ENCODE measurements at places on chromosomes 2 and 18.

- DNase-seq, result no peak
- no peaks in the 10 kb centered on the region for H3K27me3 ChIP-seq
- no peak overlapping the region for H3K4me3 ChIP-seq
- H3K27ac ChIP-seq, result no peak overlapping the region
- no peaks in the 10 kb centered on the region for H3K36me3 ChIP-seq
Measured at GRCh38 chr18:54100920-54101470, 123.5 kb downstream of the MBD2 start.

DNA sequence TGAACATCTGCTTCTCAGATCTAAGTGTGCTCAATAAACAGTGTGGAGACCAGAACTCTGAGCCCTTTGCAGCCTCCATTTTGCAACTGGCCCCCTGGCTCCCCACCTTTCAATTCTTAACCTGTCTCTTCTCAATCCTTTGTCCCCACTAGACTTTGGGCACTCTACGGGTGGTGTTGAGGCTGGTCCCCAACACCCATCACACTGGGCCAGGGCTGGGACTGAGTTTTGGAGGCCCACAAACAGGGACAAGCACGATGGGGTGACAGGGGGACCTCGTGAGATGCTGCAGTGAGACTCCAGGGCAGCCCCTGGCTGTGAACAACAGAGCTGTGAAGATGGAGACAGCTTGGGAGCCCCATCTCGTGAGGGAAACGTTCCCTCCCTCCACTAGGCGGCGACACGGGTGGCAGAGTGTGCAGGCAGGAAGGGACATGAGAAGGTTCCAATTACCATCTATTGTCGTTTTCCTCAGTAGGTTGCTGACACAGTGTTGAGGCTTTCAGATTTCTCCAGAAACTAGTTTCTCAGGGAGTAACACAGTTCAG, 1.2 kb downstream of the ANKMY1 start:
- no peaks in the 10 kb centered on the region for H3K36me3 ChIP-seq
- no peak overlapping the region for H3K27ac ChIP-seq
- H3K27me3 ChIP-seq, result no peaks in the 10 kb centered on the region
- H3K4me3 ChIP-seq, result peak overlapping the region; percentile 64

DNA sequence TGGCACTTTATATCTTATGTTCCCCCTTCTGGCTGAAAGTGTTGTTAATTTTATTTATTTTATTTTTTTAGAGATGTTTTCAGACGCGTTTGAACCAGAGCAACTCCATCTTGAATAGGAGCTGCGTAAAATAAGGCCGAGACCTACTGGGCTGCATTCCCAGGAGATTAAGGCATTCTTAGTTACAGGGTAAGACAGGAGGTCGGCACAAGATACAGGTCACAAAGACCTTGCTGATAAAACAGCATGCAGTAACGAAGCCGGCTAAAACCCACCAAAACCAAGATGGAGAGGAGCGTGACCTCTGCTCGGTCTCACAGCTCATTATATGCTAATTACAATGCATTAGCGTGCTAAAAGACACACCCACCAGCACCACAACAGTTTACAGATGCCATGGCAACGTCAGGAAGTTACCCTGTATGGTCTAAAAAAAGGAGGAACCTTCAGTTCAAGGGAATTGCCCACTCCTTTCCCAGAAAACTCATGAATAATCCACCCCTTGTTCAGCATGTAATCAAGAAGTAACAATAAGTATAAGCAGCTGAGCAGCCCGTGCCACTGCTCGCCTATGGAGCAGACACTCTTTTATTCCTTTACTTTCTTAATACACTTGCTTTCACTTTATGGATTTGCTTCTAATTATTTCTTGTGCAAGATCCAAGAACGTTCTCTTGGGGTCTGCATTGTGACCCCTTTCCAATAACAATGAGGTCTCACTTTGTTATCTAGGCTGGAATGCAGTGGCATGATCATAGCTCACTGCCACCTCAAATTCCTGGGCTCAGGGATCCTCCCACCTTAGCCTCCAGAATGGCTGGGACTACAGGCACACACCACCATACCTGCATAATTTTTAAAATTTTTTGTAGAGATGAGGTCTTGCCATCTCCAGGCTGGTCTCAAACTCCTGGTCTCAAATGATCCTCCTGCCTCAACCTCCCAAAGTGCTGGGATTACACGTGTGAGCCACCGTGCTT, 55.9 kb downstream of the CACNB4 start:
- no peak overlapping the region for H3K4me3 ChIP-seq
- H3K36me3 ChIP-seq, result no peaks in the 10 kb centered on the region
- H3K4me1 ChIP-seq, result no peaks in the 10 kb centered on the region

GRCh38 chr18:76633588-76634269, 138.7 kb upstream of the ZNF516 start:
- no peaks in the 10 kb centered on the region for H3K4me1 ChIP-seq
- H3K27me3 ChIP-seq, result no peaks in the 10 kb centered on the region
- H3K27ac ChIP-seq, result no peak overlapping the region
- H3K4me3 ChIP-seq, result no peak overlapping the region

GRCh38 chr2:233356546-233357308, 2.4 kb downstream of the DGKD start:
- no peaks in the 10 kb centered on the region for H3K27me3 ChIP-seq
- H3K36me3 ChIP-seq, result no peaks in the 10 kb centered on the region
- H3K27ac ChIP-seq, result no peak overlapping the region
- no peak for DNase-seq

DNA sequence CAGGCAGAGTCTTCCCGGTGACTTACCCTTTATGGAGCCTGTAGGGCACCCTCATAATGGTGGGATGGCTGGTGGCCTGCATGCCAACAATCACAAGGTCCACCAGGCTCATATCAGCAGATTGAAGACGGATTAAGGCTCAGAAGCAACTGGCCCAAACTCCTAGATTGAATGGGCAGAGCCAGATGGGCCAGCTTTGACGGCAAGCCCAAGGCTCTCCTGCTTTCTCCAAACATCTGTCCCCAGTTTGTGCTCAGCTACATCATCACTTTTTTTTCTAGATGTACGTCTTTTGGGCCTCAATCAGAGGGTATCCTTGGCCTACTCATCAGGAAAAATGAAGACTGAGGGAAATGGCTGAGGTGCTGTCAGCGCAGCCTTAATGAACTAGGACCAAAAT, 114.6 kb downstream of the VIT start:
- DNase-seq, result no peak
- no peak overlapping the region for H3K27ac ChIP-seq
- H3K36me3 ChIP-seq, result no peaks in the 10 kb centered on the region

GRCh38 chr2:138948070-138948539, 167.9 kb upstream of the NXPH2 start:
- no peak overlapping the region for H3K4me3 ChIP-seq
- no peaks in the 10 kb centered on the region for H3K27me3 ChIP-seq
- no peak overlapping the region for H3K27ac ChIP-seq
- no peak for DNase-seq
- no peaks in the 10 kb centered on the region for H3K4me1 ChIP-seq
- H3K36me3 ChIP-seq, result no peaks in the 10 kb centered on the region

GRCh38 chr2:111072220-111072871, 48.4 kb upstream of the BCL2L11 start:
- peak overlapping the region; percentile 65 for H3K27ac ChIP-seq
- H3K4me1 ChIP-seq, result peaks cover 6% of the 10 kb centered on the region
- H3K27me3 ChIP-seq, result no peaks in the 10 kb centered on the region
- H3K36me3 ChIP-seq, result no peaks in the 10 kb centered on the region
- no peak for DNase-seq
- H3K4me3 ChIP-seq, result no peak overlapping the region

DNA sequence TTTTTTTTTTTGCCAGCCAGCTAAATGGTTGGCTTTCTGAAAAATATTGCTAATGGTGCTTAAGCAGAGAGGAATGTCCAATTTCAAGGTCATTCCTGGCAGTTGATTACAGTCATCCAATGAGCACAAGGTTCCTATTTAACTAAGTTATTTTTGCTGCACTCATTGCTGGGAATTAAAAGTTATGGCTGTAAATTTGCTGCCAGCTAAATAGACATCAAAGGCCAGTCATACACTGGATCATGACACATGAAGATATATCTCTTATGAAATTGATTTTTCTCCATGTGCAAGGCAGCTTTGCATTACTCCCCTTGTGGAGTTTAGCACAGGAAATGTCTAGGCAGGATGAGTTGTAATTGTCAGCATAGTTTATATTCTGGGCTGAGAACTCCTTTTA, 1898.4 kb upstream of the CELF4 start:
- no peaks in the 10 kb centered on the region for H3K27me3 ChIP-seq
- H3K4me1 ChIP-seq, result no peaks in the 10 kb centered on the region
- H3K4me3 ChIP-seq, result no peak overlapping the region
- no peak overlapping the region for H3K27ac ChIP-seq
- no peaks in the 10 kb centered on the region for H3K36me3 ChIP-seq
- DNase-seq, result no peak

- peak overlapping the region; percentile 50 for H3K27ac ChIP-seq
- no peaks in the 10 kb centered on the region for H3K36me3 ChIP-seq
- peak overlapping the region; percentile 62 for H3K4me3 ChIP-seq
- H3K27me3 ChIP-seq, result no peaks in the 10 kb centered on the region
Measured at GRCh38 chr2:55923982-55924321, 370 bp upstream of the EFEMP1 start.

DNA sequence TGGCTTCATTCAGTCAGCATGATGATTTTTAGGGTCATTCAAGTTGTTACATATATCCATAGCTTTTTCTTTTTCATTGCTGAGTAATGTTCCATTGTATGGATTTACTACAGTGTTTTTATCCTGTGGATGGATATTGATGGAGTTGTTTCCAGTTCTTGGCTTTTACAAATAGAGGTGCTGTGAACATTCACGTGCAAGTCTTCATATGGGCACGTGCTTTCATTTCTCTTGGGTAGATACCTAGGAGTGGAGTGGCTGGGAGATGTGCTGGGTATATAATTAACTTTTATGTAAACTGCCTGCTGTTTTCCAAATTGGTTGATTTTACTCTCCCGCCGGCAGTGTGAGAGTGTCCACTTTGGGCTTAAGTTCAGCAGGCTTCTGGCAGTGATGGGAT, 16.5 kb downstream of the AGAP1 start:
- no peak overlapping the region for H3K4me3 ChIP-seq
- no peaks in the 10 kb centered on the region for H3K27me3 ChIP-seq
- H3K27ac ChIP-seq, result no peak overlapping the region
- no peak for DNase-seq
- H3K4me1 ChIP-seq, result no peaks in the 10 kb centered on the region

- no peaks in the 10 kb centered on the region for H3K36me3 ChIP-seq
- H3K27ac ChIP-seq, result peak within 1 kb of the TSS; percentile 69
- H3K4me1 ChIP-seq, result no peaks in the 10 kb centered on the region
Measured at GRCh38 chr2:142877216-142877838, at the start of gene KYNU. TSS of gene KYNU (plus strand) at chr2:142877664. CDS start at chr2:142885368, 7,704 bp downstream.

Data from breast epithelium (tissue), 4 donors.